ENCODE measurements at places on chromosomes 4 and X. TPM values are rescaled to one million over a fixed set of nuclear protein-coding genes. Genes with fewer than 3 reads are reported as not detected.

GRCh38 chr4:20901851-20902250, 201.6 kb downstream of the PACRGL start:
- H3K27me3 ChIP-seq = no peaks in the 10 kb centered on the region
- no peak overlapping the region for H3K4me3 ChIP-seq
- H3K27ac ChIP-seq = no peak overlapping the region
- no peaks in the 10 kb centered on the region for H3K4me1 ChIP-seq

Gene PPP1R3F
- 11.3 TPM for total RNA-seq

- H3K4me3 ChIP-seq = no peak overlapping the region
- DNase-seq = peak; percentile 27
- H3K4me1 ChIP-seq = peaks cover 9% of the 10 kb centered on the region
- no peak overlapping the region for H3K27ac ChIP-seq
These were observed 31.2 kb downstream of the LGI2 start for GRCh38 chr4:24999392-25000089.

Gene RS1
- total RNA-seq = not detected

- H3K27ac ChIP-seq = no peak overlapping the region
- DNase-seq = no peak
- no peak overlapping the region for H3K4me3 ChIP-seq
- H3K36me3 ChIP-seq = no peaks in the 10 kb centered on the region
- H3K4me1 ChIP-seq = no peaks in the 10 kb centered on the region
These were observed 63.7 kb upstream of the CAMK2D start for GRCh38 chr4:113825272-113825671.

DNA sequence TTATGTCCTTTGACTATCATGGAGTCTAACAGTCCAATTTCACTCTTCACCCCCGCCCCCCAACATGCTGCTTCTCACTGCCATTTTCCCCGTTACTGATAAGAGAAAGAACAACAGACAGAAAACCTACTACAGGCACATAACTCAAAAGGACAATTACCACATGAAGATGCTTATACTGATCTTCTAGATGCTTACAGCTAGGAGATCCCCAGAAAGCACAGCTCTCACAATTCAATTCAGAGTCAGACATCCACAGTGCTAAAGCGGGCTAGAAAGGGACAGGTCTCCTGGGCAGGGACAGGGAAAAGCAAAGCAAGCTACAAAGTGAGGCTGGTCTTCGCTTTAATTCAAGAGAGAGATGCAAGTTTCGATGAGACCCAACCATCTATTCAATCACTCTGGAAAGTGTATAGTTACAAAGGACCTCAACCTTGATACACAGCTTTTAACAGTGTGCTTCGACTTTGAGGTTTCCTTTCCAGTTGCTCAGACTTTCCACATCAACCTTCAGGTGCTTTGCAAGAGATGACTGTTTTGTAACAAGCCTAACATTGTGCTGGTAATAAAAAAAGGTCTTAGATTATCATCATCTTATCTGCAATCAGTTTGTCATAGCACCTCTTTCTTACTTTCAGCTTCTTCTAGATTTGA, 60.9 kb downstream of the LEF1 start:
- H3K4me1 ChIP-seq = peaks cover 26% of the 10 kb centered on the region
- H3K27me3 ChIP-seq = no peaks in the 10 kb centered on the region
- DNase-seq = no peak
- H3K4me3 ChIP-seq = no peak overlapping the region
- H3K27ac ChIP-seq = no peak overlapping the region

GRCh38 chr4:173506597-173507211, 23.3 kb downstream of the HAND2 start:
- H3K4me3 ChIP-seq = peak overlapping the region; percentile 50
- H3K36me3 ChIP-seq = no peaks in the 10 kb centered on the region
- H3K27ac ChIP-seq = no peak overlapping the region
- peaks cover 100% of the 10 kb centered on the region for H3K27me3 ChIP-seq
- H3K4me1 ChIP-seq = peaks cover 54% of the 10 kb centered on the region

DNA sequence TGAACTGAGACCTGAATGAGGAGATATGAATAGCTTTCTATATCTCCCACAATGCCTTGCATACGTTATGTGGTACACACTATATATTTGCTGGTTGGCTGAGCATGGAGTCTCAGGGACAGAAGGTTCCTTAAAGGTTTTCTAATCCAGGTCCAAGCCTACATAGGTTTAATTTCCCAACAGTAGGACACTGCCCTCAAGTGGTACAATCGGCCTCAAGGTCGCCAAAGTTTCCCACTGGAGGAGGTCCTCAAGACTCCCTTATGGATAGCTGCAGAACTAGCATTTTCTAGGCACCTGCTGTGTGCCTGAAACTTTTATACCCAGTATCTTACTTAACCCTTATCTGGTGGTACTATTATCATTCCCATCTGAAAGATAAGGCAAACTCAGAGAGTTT, 21.0 kb upstream of the EFNB1 start:
- no peaks in the 10 kb centered on the region for H3K4me1 ChIP-seq
- peak; percentile 56 for DNase-seq
- no peaks in the 10 kb centered on the region for H3K36me3 ChIP-seq
- no peaks in the 10 kb centered on the region for H3K27me3 ChIP-seq

Gene RHOXF1
- 0.31 TPM for total RNA-seq

GRCh38 chr4:81651243-81651899, 179.7 kb upstream of the RASGEF1B start:
- H3K27ac ChIP-seq = no peak overlapping the region
- DNase-seq = no peak
- no peak overlapping the region for H3K4me3 ChIP-seq
- H3K27me3 ChIP-seq = peaks cover 41% of the 10 kb centered on the region

DNA sequence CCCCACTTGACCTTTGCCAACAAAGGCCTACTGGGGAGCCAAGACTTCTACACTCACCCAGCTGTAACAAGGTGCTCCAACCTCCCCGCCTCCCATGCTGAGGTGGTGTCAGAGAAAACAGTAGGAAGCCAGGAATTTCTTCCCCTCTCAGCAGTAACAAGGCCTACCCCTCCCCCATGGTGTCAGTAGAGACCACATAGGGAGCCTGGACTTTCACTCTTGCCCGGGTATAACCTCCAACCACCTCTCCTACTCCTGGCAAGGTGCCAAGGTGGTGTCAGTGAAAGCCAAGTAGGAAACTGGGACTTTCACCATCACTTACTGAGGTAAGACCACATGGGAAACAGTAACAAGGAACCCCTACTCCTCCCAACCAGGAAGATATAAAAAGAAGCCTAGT, 93.1 kb downstream of the SLC16A2 start:
- no peak overlapping the region for H3K4me3 ChIP-seq
- H3K27ac ChIP-seq = no peak overlapping the region
- H3K36me3 ChIP-seq = no peaks in the 10 kb centered on the region
- H3K4me1 ChIP-seq = peaks cover 10% of the 10 kb centered on the region
- peak; percentile 23 for DNase-seq
- H3K27me3 ChIP-seq = no peaks in the 10 kb centered on the region

Gene RBM47
- total RNA-seq = 139 TPM

- DNase-seq = no peak
- no peak overlapping the region for H3K27ac ChIP-seq
- H3K4me1 ChIP-seq = no peaks in the 10 kb centered on the region
These were observed 31.1 kb downstream of the PGRMC2 start for GRCh38 chr4:128256539-128256938.

- H3K4me3 ChIP-seq = no peak overlapping the region
- no peaks in the 10 kb centered on the region for H3K27me3 ChIP-seq
- peak overlapping the region; percentile 78 for H3K27ac ChIP-seq
- H3K4me1 ChIP-seq = peaks cover 11% of the 10 kb centered on the region
These were observed 127.9 kb downstream of the CHRDL1 start for GRCh38 chrX:110667706-110668105.

DNA sequence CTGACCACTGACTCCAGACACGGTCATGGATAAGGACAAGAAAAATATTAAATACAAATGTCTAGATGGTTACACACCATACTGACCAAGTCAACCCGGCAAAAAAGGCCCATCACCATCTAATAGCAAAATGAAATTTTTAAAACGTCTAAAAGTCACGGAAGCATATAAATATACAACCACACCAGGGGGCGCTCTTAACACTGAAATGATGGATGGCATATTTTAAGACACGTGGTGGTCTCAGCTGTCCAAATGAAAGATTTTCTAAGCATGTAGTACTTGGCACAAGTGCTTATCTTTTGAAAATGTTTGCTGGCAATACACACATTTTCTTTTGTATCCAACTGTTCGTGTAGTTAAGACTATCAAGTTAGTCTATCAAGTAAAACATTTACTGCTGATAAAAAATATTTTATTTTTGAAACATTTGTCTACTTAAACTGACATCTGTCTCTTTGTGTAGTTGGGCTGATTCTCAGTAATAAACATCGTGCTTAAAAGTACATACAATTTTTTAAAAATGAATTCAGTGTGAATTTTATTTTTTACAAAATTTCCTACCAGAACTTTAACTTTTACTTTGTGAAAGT, 64.6 kb downstream of the COX7B2 start:
- DNase-seq = peak; percentile 82
- H3K36me3 ChIP-seq = no peaks in the 10 kb centered on the region
- no peak overlapping the region for H3K27ac ChIP-seq
- no peak overlapping the region for H3K4me3 ChIP-seq
- H3K4me1 ChIP-seq = no peaks in the 10 kb centered on the region

DNA sequence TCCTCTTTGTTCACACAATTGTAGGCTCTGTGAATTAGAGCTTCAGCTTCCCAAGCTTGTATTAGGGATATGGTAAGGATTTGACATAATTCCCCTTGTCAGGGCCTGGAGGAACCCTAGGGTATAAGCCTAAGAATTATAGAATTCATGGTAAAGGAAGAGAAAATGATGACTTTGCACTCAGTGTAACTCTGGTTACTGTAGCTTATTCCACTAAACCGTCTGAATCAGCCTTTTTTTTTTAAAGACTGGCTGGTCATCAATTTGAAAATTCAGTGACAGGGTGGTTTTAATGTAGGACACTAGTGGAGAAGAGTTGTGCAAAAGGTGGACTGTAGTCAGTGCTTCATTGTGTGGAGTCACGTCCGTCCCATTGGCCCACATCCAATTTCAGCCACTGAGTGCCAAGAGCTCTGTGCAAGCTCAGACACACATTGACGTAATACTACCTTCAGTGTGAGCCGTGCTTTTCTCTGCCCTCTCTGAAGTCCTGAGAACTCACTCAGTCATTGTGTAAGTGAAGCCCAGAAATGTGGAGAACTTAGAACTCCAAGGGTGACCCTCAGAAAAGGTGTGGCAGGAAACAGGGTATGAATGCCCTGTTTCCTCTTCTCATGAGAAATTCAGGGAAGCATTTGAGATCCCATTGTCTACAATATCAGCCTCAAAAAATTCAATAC, 449.8 kb downstream of the C4orf33 start:
- no peak overlapping the region for H3K4me3 ChIP-seq
- no peak for DNase-seq
- no peak overlapping the region for H3K27ac ChIP-seq
- no peaks in the 10 kb centered on the region for H3K4me1 ChIP-seq
- no peaks in the 10 kb centered on the region for H3K27me3 ChIP-seq

Gene DDX53
- not detected for total RNA-seq

DNA sequence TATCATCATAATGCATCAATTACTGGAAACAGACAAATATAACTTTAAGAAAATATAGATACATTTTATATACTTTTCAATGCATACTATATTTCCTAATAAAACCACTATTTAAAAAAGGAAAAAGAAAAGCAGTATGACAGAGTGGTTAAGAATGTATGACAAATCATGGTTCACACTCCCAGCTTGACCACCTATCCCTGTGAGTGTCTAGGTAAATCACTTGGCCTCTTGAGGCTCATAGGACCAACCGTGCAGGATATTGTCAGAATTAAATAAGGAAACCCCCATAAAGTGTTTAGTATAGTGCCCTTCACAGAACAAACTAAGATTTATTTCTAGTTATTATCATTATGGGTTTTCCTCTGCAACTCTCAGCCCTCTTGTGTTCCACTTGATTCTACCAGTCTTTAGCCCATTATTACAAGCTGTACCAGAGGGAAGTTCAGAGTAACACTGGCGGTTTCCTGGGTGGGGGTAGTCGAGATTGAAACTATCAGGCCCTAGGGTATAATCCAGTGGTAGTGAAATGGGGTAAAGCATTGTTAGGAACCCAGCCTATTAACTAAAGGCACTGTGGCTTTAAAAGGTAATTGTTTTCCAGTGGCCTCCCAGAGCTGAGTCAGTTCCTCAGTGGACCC, 55.5 kb upstream of the PAK3 start:
- H3K4me1 ChIP-seq = no peaks in the 10 kb centered on the region
- no peak for DNase-seq
- H3K36me3 ChIP-seq = no peaks in the 10 kb centered on the region

GRCh38 chr4:153222707-153223426, 18.6 kb downstream of the TRIM2 start:
- peak overlapping the region; percentile 62 for H3K4me3 ChIP-seq
- no peaks in the 10 kb centered on the region for H3K36me3 ChIP-seq
- peaks cover 26% of the 10 kb centered on the region for H3K4me1 ChIP-seq
- H3K27me3 ChIP-seq = peaks cover 16% of the 10 kb centered on the region
- H3K27ac ChIP-seq = no peak overlapping the region

Gene ENPEP
- 0.74 TPM for total RNA-seq

GRCh38 chr4:175456131-175456530, 355.9 kb downstream of the GPM6A start:
- H3K27ac ChIP-seq = no peak overlapping the region
- DNase-seq = no peak
- H3K27me3 ChIP-seq = no peaks in the 10 kb centered on the region
- H3K4me3 ChIP-seq = no peak overlapping the region
- no peaks in the 10 kb centered on the region for H3K36me3 ChIP-seq

DNA sequence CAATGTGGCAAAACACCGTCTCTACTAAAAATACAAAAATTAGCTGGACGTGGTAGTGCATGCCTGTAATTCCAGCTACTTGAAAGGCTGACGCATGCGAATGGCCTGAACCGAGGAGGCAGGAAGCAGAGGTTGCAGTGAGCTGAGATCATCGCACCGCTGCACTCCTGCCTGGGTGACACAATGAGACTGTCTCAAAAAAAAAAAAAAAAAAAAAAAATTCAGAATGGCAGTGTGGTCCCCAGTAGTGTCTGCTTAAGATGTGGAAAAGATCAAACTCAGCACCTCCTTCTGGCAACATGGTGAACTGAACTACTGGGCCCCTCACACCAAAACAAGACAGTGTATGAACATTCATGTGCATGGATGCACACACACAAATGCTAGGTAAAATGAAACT, 32.2 kb downstream of the SMS start:
- H3K27me3 ChIP-seq = no peaks in the 10 kb centered on the region
- H3K4me1 ChIP-seq = no peaks in the 10 kb centered on the region

Gene STS
- 1.4 TPM for total RNA-seq

- no peak overlapping the region for H3K4me3 ChIP-seq
- H3K27ac ChIP-seq = peak overlapping the region; percentile 27
- no peaks in the 10 kb centered on the region for H3K27me3 ChIP-seq
These were observed 13.5 kb downstream of the ANKRD17 start for GRCh38 chr4:73244945-73245601.

Gene MMRN1
- not detected for total RNA-seq

GRCh38 chr4:158428242-158428641, 93.4 kb upstream of the RXFP1 start:
- no peak overlapping the region for H3K27ac ChIP-seq
- H3K4me3 ChIP-seq = no peak overlapping the region
- no peaks in the 10 kb centered on the region for H3K4me1 ChIP-seq
- no peaks in the 10 kb centered on the region for H3K27me3 ChIP-seq

DNA sequence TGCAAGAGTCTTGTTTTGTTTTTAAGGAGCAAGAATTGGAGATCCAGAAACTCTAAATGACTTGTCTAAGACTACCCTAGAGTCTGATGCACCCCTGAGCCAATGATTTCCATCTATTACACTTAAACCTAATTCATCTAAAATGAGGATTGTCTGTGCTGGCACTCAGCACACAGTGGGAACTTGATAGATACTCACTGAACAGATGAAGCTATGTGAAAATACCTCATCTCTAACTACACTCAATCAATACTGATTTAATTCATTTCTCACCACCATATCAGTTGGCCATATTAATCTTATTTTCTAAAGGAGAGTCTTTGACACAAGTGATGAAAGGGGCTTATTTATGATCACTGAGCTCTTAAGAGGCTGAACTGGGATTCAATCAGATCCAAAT, 262.1 kb downstream of the HS3ST1 start:
- DNase-seq = no peak
- no peaks in the 10 kb centered on the region for H3K27me3 ChIP-seq
- H3K4me1 ChIP-seq = no peaks in the 10 kb centered on the region
- no peak overlapping the region for H3K27ac ChIP-seq
- H3K4me3 ChIP-seq = no peak overlapping the region
